ENCODE measurements at places on chromosomes 12 and 14. TPM values are rescaled to one million over a fixed set of nuclear protein-coding genes. Genes with fewer than 3 reads are reported as not detected.

RNF212B gene
- not detected for total RNA-seq

AQP5 gene
- not detected for total RNA-seq

ANO2 gene
- total RNA-seq: not detected

RSRC2 gene
- total RNA-seq: 24.6 TPM

CMA1 gene
- total RNA-seq: not detected

SYCP3 gene
- not detected for total RNA-seq

RPL10L gene
- not detected for total RNA-seq

FZD10 gene
- 0.04 TPM for total RNA-seq
